HAP-1 (cell line): ENCODE measurements at places on chromosomes 4 and X.

GRCh38 chr4:40613456-40613855, 16.2 kb downstream of the RBM47 start:
- DNase-seq = no peak

- peak; percentile 74 for DNase-seq
These were observed at the start of gene RBM47 for GRCh38 chr4:40629401-40630334. RBM47 (minus strand) TSS chr4:40629864; CDS start chr4:40438893, 190,971 bp downstream.

DNA sequence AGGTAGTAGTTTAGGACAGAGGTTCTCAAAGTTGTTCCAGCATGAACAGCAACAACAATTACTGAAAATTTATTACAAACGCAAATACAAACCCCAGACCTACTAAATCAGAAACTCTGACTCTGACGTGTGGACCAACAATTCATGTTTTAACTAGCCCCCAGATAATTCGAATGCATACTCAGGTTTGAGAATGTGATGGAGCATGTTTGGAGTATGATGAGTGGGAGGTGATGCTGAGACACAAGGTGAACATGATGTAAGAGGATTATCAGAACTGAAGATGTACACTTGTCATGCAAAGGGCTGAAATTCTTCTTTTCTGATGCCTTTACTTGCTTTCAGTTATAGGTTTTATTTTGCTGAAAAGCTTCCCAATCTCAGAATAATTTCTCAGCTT, 323.0 kb downstream of the INPP4B start:
- DNase-seq = no peak

GRCh38 chr4:27921231-27921630, 1060.6 kb downstream of the STIM2 start:
- no peak for DNase-seq

DNA sequence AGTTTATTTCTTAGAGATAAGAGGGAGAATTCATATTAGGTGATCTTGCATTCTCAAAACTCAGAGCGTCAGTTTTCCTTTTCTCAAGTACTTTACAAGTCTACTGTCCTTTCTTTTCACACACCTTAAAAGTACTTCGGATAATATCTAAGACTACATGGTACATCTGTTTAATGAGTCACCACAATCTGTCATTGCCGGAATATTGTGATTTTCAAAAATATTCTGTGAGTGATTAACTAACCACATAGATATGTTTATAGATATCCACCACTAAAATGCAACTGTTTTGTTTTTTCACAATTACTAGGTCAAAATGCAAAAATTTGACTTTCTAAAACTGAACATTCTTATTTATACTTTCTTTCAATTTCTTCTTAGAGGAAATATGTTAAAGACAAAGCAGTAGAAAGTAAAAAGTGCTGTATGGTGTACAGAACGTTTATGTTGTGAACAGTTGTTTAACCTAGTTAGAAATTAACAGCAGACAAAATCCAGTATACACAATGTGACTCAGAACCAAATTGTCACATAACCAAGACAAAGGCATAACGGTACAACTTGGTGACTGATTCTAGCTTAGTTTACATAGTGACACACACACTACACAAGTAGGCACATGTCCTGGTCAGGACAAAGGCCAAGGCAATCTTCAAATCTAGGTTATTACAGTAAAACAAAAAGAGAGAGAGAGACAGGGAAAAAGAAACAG, 482.9 kb downstream of the NAF1 start:
- no peak for DNase-seq

DNA sequence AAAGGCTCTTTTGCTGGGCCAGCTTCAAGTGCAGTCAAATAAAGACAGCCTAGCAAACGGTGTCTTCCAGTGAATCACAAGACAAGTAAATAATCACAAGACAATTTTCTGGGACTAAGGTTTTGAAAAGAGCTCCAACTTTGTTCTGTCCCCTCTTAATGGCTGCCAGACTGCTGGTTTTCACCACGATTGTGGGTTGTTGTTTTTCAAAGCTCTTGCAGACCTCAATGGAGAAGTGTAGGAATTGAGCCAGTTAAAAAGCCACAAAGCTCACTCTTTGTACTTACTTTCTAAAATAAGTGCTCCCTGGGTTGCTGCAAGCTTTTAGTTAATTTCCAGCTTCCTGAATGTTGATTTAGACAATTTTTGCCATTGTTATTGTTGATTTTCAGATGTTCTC, 405.8 kb upstream of the HTR2C start:
- DNase-seq = no peak

- DNase-seq = no peak
These were observed 14.5 kb downstream of the WDFY3 start for GRCh38 chr4:84952004-84952403.

DNA sequence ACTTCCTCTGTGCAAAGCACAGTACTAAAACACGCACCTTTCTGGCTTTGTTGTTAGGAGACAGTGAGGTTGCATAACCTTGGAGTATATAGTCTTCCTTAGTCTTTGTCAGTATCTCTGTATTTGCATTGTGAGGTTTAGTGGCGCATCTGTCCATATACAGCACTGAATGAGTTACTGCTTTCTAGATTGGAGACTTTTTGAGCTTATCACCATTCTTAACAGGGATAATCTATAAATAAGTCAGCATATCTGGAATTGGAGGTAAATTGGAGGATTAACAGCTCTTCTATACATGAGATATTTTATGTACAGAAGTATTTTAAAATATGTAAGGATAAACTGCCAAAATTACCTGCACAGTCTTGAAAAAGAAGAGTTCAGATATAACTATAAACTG, 4.3 kb downstream of the FHDC1 start:
- DNase-seq = no peak

DNA sequence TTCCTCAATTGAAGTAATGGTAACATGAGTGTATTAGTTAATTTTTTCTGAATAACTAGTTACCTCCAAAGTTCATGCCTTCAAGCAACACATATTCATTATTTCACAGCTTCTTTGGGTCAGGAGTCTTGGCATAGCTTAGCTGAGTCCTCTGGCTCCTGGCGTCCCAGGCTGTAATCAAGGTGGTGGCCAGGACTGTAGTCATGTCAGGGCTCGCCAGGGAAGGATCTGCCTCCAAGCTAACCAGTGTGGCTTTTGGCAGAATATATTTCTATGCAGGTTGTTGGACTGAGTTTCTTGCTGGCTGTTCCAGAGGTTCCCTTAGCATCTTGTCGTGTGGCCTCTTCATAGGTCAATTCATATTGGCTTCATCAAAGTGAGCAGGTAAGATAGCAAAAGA, 10.0 kb upstream of the HS3ST1 start:
- DNase-seq = no peak

- DNase-seq = no peak
These were observed 474.3 kb downstream of the MID1IP1 start for GRCh38 chrX:39275500-39276068.

GRCh38 chr4:70187216-70187615, 8.3 kb upstream of the ODAM start:
- DNase-seq = no peak

DNA sequence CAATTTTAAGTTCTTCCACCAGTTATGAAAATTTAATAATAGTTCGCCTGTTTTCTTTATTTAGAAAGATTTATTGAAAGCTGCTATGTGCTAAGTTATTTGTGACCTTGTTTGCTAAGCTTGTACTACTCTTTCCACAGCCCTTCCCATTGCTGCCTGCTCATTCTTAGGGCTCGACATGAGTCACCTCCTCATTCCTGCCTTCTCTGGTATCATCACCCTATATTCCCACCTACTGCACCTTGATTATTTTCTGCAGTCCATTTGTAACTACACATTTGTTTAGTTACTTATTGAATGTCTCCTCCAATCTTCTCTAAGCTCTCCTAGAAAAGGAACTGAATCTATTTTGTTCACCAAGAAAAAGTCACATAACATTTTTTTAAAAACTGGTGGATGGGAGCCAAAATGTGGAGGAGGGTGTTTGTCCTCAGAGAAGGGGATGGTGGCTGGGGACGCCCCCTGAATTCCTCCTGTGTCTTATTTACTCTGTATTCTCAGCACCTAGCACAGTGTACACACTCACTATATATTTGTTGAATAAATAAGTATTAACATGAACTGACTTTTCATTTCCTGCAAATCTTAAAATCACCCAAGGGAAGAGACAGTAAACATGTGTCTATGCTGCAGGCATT, 3.7 kb upstream of the RAB9A start:
- no peak for DNase-seq

DNA sequence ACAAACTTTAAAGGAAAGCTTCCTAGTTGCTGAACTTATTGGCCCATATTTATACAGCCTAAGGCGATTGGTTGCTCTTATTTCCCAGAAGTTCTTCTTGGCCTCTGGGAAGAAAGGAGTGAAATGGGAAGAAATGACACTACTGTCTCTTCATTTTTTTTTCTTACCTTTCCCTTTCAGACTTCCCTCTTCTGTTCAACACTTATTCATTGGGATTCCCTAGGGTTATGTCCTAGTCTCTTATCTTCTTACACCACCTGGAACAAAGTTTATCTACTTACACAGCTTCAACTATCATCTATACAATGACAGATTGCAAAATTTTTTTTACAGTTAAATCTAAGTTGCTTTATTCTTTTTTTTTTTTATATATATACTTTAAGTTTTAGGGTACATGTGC, 68.0 kb downstream of the SNX12 start:
- no peak for DNase-seq

DNA sequence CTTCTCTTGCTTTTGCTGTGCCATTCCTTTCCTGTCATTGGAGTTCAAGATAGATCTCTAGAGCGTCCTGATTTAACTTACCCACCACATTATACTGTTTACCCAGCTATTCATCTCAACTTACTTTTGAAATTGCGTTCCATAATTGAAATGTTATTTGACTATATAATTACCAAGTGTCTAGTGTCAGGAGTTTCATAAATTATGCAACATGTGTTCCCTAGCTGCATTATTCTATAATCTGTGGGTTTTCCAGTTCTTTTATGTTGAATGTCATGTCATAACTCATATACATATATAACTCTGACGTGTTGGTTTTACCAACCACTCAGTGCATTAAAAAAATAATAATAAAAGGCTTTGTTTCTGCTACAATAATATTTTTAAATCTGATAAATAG, 285.9 kb upstream of the ARSJ start:
- DNase-seq = no peak

DNA sequence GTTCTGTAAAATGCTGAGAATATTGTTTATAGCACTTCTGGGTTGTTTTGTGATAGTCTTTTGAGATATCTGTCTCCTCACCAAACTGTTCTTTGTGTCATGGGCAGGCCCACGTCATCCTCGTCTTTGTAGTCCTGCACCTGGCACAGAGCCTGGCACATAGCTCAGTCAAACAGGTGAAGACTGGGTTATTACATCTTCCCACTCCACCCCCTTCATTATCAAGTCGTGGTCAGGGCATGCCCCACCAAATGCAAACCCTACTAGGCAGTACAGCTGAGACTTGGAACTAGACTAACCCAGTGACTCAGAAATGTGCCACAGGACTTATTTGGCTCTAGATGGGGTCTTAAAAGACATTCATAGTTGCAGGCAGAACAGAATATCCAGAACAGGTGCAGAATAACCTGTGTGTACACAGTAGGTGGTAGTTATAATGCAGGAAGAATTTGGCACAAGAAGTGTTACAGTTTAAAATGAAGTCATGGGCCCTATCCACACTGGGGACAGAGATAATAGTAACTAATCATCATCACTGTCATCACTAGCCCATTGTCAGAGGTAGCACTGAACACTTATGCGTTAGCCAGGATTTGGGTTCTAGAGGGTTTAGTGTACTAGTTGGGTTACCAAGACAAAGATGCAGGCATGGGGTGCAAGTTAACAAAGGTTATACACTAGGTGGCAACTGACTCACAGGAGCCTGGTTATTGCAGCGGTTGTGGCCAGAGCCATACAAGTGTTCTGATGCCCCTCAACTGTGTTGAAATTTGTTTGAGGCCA, 74.9 kb downstream of the TBL1X start:
- DNase-seq = no peak

DNA sequence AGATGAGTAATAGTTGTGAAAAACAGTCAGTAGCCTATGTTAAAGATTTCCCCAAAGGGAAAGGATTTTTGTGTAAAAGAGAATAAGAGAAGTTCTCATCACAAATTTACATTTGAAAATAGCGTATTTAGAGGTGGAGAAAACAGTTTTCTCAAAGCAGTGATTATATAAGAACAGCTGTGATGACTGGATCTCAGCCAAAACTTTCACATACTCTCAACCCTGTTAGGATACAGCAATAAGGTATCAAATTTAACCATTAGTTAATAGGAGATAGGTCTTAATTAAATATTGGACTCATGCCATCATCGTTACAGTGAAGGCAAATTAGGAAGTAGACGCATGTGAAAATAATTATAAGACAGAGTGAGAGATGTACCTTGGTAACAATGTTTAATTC, 622.7 kb downstream of the PCDH18 start:
- no peak for DNase-seq

DNA sequence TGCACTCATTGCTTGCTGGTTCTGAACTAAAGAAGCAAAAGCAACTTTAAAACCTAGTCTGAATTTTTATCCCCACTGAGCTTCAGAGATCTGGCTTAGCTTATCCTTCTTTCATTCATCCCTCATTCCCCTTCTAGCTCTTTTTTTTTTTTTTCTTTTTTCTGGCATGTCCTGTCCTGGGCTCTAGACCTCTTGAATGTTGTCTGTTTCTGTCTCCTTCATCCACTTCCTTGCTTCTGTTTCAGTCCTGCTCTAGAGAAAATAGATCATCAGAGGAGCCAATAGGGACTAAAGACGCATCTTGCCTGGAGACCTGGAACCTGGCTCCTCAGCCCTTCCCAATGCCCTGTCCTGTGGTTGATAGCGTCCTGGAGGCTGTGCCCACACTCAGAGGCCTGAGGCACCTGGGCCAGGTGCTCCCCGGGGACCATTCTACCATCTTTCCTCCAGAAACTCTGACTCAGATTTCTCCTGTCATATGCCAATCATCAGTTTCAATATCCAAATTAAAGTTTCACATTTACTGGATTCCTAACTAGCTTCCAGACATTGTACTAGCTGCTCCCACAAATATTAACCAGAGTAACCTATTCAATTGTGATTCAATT, 115.7 kb upstream of the GATB start:
- DNase-seq = no peak

- DNase-seq = no peak
These were observed 67.7 kb downstream of the THOC2 start for GRCh38 chrX:123665197-123665596.

GRCh38 chrX:850471-850916, 219.9 kb downstream of the SHOX start:
- DNase-seq = no peak
